ENCODE measurements at places on chromosomes 6 and 20.

- DNase-seq, result peak; percentile 21
These were observed 184.7 kb upstream of the PREP start for GRCh38 chr6:105587349-105588122.

DNA sequence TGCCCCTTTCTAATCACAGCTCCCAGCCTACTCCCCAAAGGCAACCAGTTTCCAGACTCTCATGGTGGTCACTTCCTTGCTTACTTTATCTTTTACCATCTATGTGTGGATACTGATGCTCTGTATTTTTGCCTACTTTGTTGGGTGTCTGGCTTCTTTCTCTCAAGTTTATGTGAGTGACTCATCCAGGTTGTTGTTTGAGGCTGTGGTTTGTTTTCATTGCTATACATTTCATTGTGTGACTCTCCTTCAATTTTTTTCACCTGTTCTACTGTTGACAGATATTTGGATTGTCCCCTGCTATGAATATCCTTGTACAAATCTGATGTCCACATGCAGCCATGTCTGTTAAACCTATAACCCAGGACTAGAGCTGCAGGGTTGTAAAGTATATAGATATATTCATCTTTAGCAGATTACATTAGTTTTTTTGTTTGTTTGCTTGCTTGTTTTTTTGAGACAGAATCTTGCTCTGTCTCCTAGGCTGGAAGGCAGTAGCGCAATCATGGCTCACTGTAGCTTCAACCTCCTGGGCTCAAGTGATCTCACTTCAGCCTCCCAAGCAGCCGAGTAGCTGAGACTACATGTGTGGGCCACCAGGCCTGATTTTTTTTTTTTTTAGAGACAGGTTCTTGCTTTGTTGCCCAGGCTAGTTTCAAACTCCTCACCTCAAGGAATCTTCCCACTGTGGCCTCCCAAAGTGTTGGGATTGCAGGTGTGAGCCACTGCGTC, 72.9 kb upstream of the EEF1E1 start:
- no peak for DNase-seq

DNA sequence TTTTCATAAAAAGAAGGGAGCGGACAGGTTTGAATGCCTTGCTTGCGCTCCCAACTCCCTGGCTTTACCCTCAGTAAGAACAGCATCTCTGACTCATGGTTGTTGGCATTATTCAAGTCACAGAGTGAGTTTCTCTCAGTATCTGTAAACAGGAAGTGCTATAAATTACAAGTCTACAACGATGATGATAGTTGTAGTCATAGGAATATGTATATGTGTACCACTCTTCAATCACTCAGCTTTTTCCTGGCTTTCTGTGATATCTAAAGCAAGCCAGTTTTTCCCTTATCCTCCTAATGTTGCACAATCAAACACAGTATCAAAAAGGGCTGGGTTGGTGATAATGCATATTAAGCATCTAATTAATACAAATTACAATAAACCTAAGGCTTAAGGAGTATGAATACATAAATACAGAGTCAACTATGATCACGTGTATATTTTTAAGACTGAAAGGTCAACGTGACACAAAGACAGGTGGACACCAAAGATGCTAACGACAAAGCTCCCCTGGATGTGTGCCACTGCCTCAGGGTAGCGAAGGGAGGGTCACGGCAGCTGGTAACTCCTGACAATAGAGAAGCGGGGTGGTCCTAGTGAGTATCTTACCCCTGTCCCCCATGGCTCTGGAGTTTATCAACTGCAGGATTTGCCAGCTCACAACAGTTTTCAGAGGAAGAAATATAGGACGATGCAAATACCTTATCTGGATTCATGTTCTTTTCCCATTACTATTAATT, 202.8 kb downstream of the BTBD9 start:
- DNase-seq, result no peak

DNA sequence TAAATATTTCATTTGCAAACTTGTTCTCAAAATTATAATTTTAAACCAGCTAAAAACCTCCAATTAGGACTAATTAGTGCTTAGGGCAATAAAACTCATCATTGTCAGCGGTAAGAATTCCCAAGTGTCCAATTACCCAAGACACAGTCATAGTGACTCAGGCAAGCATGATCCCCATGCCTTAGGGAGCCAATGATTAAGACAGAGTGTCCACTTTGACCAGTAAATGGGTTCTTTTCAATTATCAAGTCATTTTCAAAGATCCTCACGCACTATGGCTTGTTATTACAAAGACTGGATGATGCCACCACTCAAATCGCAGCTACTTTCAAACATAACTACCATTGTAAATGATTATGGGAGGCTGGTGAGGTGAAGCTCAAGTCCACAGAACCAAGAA, 114.0 kb downstream of the BFSP1 start:
- DNase-seq, result no peak

DNA sequence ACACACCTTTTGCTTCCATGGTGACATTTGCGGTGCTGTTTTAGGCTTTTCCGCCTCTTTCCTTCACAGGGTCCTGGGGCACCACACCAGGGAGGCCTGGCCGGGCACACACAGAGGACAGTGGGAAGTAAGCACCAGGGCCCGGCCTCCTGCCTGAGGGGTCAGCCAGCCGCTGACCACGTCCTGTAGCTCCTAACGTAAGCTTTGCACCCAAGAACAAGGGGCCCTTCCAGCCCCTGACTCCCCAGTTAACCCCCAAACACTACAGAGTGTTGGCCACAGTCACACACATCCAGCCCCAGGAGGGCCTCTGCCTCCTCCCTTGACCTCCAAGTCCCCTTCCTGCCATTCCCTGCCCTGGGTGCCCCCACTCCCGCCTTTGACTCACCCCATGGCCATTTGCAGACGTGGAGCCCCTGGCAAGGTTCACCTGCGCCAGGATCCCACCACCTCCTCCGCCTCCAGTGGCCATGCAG, 54.7 kb downstream of the YTHDF1 start:
- no peak for DNase-seq

DNA sequence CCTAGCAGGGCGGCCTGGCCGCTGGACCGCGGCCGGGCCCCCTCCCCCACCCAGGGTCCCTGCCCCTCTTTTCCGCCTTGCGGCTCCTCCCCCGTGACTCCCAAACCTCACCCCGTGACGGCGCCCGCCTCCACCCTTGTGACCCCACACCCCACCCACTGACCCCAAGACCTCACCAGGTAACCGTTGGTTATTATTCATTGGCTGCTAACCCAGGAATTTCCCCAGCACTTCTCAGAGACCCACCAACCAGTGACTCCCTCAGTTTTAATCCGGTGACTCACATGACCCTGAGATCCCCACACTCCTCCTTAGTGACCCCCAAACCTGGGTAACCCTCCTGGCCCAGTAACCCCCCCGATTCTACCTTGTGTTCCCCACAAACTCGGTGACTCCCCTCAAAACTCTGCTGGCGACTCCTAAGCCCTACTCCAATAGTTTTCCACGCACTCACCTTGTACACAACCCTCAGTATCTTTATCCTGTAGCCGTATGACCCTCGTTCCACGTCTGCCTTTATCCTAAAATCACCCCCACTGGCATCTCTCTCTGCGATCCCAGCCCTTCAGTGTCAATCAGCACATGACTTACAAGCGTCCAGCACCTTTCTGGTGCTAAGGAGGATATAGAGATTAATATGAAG, 534 bp downstream of the ZNF76 start:
- peak; percentile 81 for DNase-seq

DNA sequence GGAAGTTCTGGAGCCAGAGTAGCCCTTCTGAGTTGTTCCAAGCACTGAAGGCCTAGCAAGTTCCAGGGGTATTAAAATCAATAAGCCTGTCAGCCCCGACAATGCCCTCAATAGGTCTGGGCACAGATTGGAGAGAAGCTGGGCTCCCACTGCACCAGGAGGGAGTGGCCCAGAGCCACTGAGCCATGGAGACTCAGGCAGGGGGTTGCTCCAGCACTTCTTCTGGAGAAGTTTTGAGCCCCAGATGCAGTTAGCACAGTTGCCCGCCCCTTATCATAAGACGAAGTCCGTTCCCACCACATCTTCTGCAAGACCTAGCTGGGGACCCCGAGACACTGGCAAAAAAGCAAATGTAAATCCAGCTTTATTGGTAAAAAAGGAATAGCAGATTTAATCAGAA, 13.0 kb downstream of the DEFB132 start:
- DNase-seq, result no peak

Measured in activated naive CD4-positive, alpha-beta T cell treated with anti-CD3 and anti-CD28 coated beads, Interleukin-2, amount 10 ng/mL, durations not matched to agents 7 days and 5 days (primary cell).